ENCODE measurements at places on chromosomes 3 and 15. TPM values are rescaled to one million over a fixed set of nuclear protein-coding genes. Genes with fewer than 3 reads are reported as not detected.

DNA sequence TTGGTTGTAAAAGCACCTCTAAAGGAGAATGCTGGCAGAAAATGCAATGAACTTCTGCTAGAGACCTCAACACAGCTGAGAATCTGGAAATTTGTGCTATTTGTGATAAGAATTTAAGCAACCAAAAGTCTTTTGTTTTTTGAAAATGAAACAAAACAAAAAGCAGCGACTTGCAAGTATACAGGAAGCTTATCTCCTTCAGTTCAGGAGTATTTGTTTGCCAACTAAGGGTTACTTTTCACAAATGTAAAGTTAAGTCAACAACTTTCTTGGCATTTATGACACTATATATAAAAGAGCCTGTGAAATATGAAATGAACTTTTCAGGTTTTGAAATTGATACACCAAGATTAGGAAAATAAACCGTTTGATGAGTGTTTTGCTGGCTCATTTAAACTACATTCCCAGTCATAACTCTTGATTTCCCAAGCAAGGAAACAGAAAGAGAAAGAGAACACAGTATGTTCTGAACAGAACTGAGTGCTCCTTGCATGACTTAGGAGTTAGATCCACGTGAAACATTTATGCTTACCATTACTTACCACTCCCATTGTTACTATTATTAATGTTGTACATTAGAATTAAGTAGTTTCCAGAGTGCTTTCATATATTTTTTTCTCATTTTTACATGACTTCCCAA, 92.3 kb upstream of the COL8A1 start:
- peak; percentile 37 for DNase-seq

- DNase-seq = no peak
Observed at GRCh38 chr15:100941536-100941935, 22.4 kb downstream of the LRRK1 start.

GRCh38 chr3:25084016-25084415, 344.0 kb upstream of the RARB start:
- no peak for DNase-seq

DNA sequence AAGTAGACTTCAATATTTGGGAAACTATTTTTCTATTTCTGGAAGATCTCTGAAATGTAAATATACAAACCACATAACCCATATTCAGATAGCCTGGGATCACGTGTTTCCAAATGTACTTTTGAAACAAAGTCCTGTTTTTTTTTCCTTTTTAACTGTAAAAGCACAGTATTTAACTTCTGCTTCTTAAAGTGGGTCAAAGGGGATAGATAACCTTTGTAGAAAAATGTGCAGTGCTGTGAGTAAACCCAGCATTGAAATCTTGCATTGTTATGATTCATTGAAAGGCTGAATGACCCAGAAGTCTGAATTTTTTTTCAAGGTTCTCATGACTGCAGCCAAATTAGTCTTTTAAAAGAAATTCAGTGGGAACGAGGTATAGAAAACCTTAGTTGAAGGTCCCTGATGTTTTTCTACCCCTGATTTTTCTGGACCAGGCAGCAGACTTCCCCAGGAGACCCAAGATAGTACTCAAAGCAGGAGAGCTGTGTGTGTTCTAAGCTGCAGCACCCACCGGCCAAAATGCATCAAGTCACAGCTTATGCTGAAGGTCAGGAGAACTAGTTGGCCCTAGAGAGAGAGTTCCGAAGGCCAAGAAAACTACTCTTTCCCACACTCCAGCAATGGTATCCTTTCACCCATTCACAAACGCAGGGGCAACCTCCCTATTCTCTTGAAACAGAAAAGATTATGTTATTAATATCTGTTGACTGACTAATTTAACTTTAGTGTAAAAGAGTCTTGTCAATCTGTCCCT, 43.6 kb upstream of the APH1B start:
- DNase-seq = peak; percentile 59

GRCh38 chr15:96598514-96598913, 268.0 kb downstream of the NR2F2 start:
- no peak for DNase-seq

- no peak for DNase-seq
Observed at GRCh38 chr3:38128303-38128655, 8.6 kb downstream of the ACAA1 start.

DNA sequence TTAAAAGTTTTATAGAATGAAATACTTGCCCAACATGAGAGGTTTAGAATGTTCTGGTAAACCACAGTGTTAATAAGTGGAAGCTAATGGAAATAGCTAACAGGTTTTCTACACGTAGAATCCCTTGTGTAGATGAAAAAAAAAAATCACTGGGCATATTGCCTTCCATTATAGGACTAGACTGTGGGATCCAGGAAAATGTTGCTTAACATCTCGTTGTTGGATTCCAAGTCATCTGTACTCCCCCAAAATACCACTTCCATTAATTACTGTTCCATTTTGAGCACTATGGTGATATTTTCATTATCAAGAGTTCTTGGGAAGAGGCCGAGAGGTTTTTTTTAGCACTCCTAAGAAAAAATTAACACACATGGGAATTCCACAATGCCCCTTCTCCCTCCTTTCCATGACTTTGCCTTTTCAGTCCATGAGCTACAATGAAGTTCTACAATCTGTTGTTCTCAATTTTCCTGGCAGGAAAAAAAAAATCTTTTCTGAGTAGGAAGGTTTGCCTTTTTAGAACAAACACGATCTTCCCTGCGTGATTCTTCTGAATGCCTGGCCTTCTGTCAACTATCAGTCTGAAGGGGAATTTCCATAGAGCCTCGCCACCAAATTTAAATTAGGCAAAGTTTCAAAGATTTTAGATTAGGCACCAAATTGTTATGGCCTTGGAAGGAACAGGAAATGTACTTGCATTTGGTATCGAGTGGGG, 74.4 kb upstream of the CTDSPL start:
- peak; percentile 63 for DNase-seq

GRCh38 chr3:147640781-147641180, 231.6 kb downstream of the ZIC1 start:
- no peak for DNase-seq

- DNase-seq = peak; percentile 91
Observed at GRCh38 chr3:8492744-8493511, 8.7 kb upstream of the LMCD1 start.

DNA sequence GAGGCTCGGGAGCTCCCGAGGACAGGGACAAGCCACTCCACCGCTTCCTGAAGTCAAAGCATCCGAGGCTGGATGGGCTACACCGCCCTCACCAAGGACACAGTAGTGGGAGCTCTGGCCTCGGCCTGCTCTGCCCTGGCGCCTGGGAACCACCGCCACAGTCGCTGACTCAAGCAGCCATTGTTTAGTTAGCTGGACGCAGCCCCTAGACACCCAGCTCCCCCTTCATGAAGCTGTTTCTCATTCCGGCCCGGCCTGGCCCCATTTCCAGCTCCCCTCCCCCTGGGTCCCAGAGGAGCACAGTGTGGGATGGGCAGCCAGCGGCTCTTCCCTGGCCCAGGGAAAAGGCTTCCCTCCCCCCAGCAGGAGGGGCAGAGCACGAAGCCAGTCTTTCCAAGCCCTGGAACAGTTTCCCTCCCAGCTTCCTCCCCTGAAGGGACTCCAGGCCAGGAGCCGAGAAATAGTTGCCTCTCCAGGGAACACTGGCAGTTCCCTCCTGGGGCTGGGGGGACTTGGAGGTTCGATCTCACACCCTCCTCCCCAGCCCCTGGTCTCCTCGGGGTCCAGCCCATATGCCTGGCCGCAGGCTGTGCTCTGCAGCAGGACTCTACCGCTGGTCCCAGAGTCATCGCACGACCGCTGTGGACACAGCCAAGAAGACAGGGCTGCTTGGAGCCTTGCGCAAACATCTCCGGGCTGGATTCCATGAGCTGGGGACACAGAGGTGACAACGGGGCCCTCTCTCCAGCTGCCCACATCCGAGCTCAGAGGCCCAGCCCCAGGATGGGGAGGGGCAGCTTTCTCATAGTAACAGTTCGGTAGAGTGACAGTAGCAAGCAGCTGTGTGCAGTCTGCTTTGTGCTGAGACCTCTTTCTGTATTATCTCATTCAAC, 10.0 kb downstream of the PLXND1 start:
- DNase-seq = peak; percentile 93

DNA sequence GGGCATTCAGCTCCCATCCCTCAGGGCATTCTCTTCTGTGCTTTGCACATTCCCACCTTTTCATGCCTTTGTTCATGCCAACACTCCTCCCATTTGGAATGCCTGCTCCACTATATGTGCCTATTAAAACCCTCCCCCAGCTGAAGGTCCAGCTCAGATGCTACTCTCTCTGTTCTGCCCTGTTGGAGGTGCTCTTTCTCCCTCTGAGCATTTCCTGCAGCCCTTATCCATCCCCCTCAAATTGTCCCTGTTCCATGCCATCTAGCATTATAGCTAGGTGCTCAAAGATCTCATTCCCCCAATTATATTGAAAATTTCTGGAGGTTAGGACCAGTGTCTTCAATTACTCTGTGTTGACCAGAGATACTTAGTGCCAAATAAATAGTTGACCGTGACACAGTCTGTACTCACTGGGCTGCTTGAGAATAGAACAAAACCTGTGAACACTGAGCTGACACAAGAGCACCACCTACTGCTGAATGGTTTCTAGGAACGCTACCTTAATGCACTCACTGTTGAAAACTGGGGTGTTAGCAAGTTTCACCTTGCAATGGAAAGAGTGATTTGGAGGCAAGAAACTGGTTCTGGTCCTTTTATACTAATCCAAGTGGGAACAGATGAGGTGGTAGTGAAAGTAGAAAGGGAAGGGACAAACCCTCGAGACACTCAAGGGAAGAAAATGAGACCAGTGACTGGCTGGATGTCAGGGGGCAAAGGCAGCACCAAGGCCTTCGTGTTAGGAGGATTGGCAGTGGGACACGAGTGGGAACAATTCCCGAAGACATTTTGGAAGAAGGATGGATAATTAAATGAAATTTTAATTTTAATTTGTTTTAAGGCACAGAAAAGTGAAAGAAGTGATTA, 289.8 kb upstream of the ROPN1 start:
- DNase-seq = peak; percentile 60

DNA sequence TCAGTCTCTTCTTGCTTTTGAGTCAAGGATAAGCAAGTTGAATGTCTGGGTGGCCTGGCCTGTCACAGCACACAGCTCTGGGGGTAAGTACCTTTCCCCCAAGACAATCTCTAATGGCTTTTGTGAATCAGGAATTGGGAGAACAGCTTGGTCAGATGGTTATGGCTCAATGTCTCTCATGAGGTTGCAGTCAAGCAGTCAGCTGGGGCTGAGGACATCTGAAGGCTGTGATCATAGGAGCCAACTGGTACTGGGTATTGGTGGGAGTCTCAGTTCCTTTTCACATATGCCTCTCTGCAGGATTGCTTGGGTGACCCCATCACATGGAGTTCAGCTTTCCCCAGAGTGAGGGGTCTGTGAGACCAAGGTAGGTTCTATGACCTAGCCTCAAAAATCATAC, 33.0 kb upstream of the TMEM158 start:
- DNase-seq = no peak

DNA sequence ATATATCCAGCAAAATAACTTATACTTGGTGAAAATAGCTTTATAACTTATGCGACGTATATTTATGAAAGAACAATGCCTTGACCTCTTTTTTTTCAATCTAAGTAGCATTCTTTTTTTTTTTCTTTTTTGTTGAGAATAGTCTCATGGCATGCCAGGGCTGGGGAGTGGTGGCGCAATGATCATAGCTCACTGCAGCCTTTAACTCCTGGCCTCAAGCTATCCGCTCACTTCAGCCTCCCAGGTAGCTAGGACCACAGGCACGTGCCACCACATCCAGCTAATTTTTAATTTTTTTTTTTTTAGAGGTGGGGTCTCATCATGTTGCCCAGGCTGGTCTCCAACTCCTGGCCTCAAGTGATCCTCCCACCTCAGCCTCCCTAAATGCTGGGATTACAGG, 43.5 kb downstream of the RAB8B start:
- no peak for DNase-seq

DNA sequence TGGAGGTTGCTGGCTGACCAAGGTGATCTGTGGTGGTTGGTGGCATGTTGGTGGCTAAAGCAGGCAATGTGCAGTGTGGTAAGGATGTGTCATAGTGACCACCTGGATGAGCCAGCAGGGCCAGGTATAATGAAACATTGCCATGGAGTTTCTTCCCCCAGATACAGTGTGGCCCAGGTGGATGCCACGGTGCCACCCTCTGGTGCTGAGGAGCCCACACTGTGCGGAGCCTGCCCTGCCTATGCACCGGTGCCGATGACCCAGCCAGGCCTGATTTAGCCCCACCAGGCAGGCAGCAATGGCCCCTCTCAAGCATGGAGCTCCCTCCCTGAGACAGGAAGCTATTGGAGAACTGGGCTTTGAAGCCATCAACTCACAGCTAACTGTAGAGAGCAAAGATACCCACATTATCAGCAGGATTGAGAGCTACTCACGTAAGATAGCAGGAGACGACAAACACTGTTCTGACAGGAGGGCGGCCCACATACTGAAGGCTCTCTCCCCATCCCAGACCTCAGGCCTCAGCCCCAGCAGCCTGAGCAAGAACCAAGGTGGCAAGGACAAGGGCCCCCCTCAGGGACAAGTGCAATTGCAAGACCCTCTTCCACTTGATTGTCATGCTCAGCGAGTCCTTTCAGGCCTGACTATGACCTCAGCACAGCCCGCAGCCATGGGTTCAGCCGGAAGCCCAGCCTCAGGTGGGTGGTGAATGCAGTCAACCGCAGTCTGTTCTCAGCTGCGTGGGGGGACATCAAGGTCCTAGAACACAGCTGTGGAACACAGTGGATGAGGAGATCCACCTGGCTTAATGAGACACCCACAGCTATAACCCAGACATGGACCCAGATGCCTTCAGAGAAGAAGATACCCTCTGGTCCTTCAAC, 82.8 kb upstream of the CDV3 start:
- DNase-seq = no peak

- DNase-seq = peak; percentile 64
Observed at GRCh38 chr3:159766563-159767185, 222.0 kb upstream of the IL12A start.

DNA sequence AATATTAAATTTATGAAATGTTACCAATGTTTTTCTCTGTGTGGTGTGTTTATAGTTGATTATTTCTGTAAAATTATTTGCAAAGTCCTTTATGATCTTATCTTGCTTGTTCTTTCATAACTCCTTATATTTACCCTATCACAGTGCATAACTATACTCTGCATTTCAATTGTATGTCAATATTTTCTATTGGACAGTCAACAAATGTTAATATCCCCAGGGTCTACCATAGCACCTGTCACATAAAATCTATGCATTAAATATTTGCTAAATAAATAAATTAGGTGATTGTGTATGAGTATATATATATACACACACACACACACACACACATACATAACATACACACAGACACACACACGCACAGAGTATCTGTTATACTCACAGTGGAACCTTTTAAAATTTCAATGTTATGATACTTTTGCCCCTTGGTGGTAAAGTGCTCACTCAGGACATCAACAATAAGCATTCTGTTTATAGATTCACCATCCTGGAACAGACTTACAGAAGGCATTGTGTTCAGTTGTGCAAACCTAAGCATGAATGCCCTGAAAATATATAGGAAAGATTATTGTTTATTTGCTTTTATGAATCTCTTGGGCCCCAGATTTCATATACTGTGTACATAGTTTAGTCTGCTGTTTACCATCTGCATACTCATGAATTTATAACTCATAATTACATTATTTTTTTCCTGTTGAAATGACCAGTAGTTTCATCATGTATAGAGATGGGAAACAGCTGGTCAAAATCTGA, 443.7 kb downstream of the EPHA6 start:
- DNase-seq = no peak

- peak; percentile 24 for DNase-seq
Observed at GRCh38 chr3:40593351-40593750, 68.6 kb downstream of the ZNF621 start.

GOLGA8Q gene
- total RNA-seq = not detected

ADIPOQ gene
- total RNA-seq = not detected

BOC gene
- total RNA-seq = 17.3 TPM

KNG1 gene
- total RNA-seq = not detected

CATSPER2 gene
- 0.60 TPM for total RNA-seq

MUC20 gene
- total RNA-seq = not detected

KIF15 gene
- 41.2 TPM for total RNA-seq

USP50 gene
- not detected for total RNA-seq
